ENCODE measurements at places on chromosomes 11 and 22. TPM values are rescaled to one million over a fixed set of nuclear protein-coding genes. Genes with fewer than 3 reads are reported as not detected.

GRCh38 chr11:119223856-119224255 lies 17.7 kb downstream of the CBL start:
- H3K27me3 ChIP-seq, result no peaks in the 10 kb centered on the region
- H3K27ac ChIP-seq, result no peak overlapping the region
- peaks cover 2% of the 10 kb centered on the region for H3K36me3 ChIP-seq
- no peak overlapping the region for H3K4me3 ChIP-seq

GRCh38 chr22:33007485-33007884 lies 50.7 kb downstream of the SYN3 start:
- H3K4me1 ChIP-seq, result no peaks in the 10 kb centered on the region
- H3K4me3 ChIP-seq, result no peak overlapping the region
- H3K27me3 ChIP-seq, result peaks cover 5% of the 10 kb centered on the region
- no peaks in the 10 kb centered on the region for H3K36me3 ChIP-seq
- no peak for DNase-seq
- H3K27ac ChIP-seq, result no peak overlapping the region

- no peaks in the 10 kb centered on the region for H3K36me3 ChIP-seq
- peaks cover 2% of the 10 kb centered on the region for H3K27me3 ChIP-seq
- peak overlapping the region; percentile 71 for H3K27ac ChIP-seq
- peak overlapping the region; percentile 66 for H3K4me3 ChIP-seq
- H3K4me1 ChIP-seq, result peaks cover 6% of the 10 kb centered on the region
- peak; percentile 76 for DNase-seq
Measured at GRCh38 chr11:13486926-13487660, 8.7 kb downstream of the PTH start.

GRCh38 chr11:1645357-1645821 lies 15.8 kb downstream of the KRTAP5-5 start:
- no peaks in the 10 kb centered on the region for H3K36me3 ChIP-seq
- H3K27ac ChIP-seq, result no peak overlapping the region
- peaks cover 2% of the 10 kb centered on the region for H3K27me3 ChIP-seq
- H3K4me1 ChIP-seq, result no peaks in the 10 kb centered on the region

The MEI1 gene
- total RNA-seq, result 51.3 TPM
